GM04504 (cell line): ENCODE measurements at places on chromosomes 5 and 9.

GRCh38 chr5:35819668-35820067, 37.0 kb upstream of the IL7R start:
- no peak for DNase-seq

- no peak for DNase-seq
Observed at GRCh38 chr9:29183971-29184370, 1610.7 kb upstream of the C9orf72 start.

DNA sequence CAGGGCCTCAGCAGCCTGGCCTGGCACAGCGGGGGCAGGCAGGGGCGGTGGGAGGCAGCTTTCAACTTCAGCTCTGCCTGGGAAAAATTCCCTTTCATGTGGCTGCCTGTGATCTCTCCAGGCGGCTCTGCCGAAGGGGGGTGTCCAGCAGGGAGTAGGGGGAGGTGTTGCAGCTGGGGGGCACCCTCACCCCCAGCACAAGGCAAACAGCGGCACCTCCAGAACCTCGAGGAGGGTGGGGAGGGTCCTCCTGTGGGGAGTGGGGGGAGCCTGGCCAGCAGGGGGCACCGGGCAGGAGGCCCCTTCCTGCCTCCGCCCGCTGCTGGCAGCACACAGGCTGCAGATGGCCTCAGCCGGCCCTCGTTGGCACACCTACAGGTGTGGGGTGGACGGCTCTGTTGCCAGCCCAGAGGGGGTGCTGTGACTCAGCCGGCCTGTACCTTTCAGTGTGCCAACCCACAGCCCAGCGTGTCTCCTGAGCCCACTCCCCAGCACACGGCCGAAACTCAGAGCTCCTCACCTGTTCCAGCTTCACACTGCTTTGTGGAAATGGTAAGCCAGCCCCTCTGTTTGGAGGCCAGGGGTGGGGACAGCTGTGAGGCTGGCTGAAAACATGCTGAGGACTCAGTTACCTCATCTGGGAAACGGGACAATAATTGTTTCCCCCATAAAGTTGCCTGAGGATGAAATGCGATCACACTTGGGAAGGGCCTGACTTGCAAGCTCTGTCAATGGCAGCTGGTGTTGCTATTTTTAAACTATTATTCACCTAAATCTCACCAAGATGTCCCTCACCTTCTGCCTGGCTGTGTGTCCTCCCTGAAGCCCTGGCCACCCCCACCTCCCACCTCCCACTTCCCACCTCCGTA, 37.0 kb downstream of the CXXC5 start:
- DNase-seq: no peak

- DNase-seq: no peak
Observed at GRCh38 chr5:3325972-3326840, 269.4 kb upstream of the IRX1 start.

DNA sequence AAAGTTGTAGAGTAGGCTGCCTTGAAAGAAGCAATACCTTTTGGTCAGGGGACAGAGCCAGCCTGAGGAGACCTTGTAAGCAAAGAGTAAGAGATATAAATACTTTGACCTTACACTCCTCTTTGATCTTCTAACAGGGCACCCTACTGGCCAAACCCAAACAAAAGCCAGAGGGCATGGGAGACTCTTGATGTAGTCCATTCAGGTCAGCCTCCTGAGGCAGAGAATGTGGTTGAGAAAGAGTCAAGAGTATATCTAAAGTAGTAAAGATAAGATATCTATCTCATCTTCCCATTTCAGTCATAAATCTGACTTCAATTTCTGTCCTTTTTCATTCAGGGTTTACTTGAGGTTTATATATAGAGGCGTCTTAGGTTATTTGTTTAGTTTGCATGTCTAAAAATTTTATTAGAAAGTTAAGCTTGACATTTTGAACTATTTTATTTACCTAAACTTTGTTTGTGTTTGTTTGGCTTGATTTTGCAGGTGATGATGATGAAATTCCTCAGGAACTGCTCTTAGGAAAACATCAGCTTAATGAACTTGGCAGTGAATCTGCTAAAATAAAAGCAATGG, 125.7 kb downstream of the NIPBL start:
- no peak for DNase-seq

DNA sequence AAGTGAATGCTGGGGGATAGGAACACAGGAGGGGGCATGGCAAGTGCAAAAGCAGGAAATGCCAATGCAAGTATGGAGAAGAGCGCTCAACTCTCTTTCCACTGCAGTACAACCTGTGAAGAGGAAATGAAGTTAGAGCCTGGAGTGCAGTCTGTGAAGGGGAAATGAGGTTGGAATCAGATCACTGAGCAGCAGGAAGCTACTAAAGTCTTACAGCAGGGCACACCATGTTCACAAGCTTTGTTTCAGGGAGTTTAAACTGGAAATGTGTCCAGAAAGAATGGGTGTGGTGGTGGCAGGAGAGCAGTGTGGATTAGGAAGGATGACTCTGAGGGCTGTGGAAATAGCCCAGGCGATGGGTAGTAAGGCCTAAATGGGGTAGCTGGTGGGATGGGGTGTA, 15.4 kb downstream of the ARHGEF37 start:
- no peak for DNase-seq

- DNase-seq: no peak
Observed at GRCh38 chr5:171369056-171369455, 18.6 kb upstream of the NPM1 start.

- DNase-seq: no peak
Observed at GRCh38 chr9:133163504-133164172, at the start of gene GBGT1. GBGT1 (minus strand) TSS chr9:133163914; CDS start chr9:133162412, 1,502 bp downstream.

- no peak for DNase-seq
Observed at GRCh38 chr9:68457803-68458202, 82.9 kb downstream of the TMEM252 start.
